Iris pigment epithelial cell (primary cell): ENCODE measurements at places on chromosomes 1 and 21.

- DNase-seq = no peak
These were observed 104.2 kb downstream of the IGSF21 start for GRCh38 chr1:18211764-18212163.

DNA sequence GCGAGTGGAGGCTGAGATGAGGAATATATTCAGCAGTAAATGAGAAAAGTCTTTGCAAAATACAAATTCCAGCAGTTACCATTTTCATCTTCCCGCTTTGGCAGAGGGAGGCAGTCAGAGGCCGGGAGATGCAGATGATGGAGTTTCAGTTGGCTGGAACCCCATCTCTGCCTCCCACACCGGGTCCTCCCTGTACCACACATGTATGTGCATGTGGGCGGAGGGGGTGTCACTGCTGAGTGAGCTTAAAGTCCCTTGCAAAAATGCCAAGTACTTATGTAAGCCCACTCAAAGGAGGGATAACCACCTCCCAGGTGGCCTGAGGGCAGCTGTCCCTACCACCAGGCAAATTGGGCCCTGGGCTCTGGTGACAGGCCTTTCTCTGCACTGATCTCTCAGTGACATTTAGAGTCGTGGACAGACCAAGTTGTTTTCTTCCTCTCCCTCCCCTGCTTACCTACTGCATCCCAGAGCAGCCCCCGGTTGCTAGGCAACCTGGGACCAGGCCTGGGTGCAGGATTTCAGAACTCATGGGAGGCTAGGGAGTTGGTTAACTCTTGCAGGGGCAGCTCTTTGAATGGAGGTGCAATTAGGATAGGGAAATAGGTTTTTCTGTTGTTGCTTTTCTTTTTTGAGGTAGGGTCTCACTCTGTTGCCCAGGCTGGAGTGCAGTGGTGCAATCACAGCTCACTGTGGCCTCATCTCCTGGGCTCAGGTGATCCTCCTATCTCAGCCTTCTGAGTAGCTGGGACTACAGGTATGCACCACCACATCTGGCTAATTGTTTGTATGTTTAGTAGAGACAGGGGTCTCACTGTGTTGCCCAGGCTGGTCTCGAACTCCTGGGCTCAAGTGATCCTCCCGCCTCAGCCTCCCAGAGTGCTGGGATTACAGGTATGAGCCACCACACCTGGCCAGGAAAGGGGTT lies 17.1 kb upstream of the UBXN10 start:
- no peak for DNase-seq

- DNase-seq = peak; percentile 17
These were observed 506.8 kb upstream of the CAMK1G start for GRCh38 chr1:209076688-209077087.

GRCh38 chr1:8846263-8846662 lies 28.8 kb upstream of the RERE start:
- no peak for DNase-seq

GRCh38 chr21:24023402-24023801 lies 1583.9 kb downstream of the MRPL39 start:
- no peak for DNase-seq

DNA sequence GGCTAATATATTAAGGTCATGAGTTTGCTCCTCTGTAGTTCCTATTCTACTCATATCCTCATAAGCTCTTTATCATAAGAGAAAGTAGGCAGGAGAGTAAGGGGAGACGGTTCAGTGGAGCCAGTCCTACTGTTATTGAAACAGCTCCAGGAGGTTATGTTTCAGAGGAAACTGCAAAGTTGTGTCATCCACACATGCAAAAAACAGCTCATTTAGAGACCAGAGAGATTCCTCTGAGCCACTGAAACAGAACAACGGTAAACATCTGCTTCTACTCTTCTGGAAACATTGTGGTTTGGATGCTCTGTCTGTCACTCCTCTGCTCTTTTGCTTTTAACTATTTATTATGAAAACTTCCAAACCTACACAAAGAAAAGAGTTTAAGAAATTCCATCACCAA lies 66.3 kb upstream of the PPP2R5A start:
- DNase-seq = peak; percentile 94

GRCh38 chr1:236275586-236275985 lies 6.2 kb downstream of the ERO1B start:
- DNase-seq = no peak

GRCh38 chr1:67175530-67176087 lies 9.4 kb downstream of the IL23R start:
- DNase-seq = no peak

DNA sequence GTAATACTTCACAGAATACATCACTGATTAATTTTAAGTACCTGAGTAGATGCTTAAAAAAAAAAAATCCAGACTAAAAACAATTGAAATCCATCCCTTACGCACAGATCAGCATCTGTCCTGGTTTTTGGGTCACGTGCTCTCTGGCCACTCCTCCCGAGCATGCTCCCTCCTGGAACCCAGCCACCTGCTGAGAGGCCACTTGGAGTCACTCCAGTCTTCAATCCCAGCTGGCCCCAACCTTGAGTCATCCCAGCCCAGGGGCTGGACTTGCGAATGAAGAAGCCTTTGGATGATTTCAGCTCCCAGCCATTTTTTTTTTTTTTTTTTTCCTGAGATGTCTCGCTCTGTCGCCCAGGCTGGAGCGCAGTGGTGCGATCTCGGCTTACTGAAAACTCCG lies 8.9 kb downstream of the MAP1LC3C start:
- peak; percentile 95 for DNase-seq

- no peak for DNase-seq
These were observed 4.7 kb downstream of the RGS8 start for GRCh38 chr1:182679684-182680083.

GRCh38 chr1:216690603-216691002 lies 32.6 kb downstream of the ESRRG start:
- no peak for DNase-seq
